ENCODE measurements at places on chromosomes 1 and 21.
A peak's percentile ranks its signal among the peaks of the same experiment; 100 is the strongest.

DNA sequence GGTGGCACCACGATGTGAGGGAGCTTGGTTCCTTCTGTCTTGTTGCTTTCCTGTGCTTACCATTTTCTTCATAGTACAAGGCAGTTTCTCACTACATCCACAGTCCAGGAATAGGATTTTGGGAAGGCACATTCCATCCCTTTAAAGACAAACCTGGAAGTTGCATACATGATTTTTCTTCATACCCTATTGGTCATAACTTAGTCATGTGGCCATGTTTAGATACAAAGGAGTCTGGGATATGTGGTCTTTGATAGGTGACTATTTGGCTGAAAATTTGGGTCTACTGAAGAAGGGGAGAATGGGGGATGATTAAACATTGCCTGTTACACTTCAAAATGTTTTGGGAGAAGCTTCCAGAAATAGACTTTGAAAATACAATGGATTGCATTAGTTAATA is 7.0 kb downstream of the DYRK1A start:
- no peak for DNase-seq

DNA sequence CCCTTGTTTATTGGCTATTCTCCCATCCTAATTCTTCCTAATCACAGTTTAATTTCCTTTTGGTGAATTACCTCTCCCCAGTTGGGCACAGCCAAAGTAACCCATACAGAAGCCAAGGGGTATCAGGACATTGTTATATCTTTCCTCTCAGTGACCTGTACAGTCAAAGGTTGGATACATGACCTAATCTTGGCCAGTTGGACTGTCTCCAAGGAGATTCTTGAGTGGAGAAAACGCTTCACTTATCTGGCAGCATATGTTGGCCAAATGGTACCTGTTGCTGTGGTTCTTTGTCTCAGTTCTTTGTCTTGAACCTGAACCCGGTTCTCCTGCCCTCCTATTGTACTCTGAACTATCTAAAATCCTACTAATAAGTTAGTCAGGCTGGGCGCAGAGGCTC is 15.3 kb upstream of the TBCE start:
- DNase-seq: no peak

- DNase-seq: no peak
These were observed 55.3 kb downstream of the C8B start for GRCh38 chr1:56910441-56910985.

- peak; percentile 38 for DNase-seq
These were observed 17.7 kb downstream of the PTPRC start for GRCh38 chr1:198656500-198656932.

DNA sequence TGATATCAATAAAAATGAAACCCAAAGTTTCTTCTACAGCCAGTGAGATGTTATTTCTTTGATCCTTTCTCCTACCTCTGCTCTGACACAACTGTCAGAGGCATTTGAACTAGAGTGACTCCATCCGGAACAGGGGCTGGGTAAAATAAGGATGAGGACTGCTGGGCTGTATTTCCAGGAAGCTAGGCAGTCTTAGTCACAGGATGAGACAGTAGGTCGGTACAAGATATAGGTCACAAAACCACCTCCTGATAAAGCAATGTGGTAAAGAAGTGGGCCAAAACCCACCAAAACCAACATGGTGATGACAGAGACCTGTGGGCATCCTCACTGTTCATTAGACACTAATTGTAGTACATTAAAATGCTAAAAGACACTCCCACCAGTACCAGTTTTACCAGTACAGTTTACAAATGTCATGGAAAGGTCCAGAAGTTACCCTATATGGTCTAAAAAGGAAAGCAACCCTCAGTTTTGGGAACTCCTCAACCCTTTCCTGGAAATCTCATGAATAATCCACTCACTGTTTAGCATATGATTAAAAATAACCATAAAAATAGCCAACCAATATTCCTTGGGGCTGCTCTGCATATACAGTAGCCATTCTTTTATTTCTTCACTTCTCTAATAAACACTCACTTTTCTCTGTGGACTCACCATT is 96.7 kb downstream of the GABPA start:
- DNase-seq: no peak

DNA sequence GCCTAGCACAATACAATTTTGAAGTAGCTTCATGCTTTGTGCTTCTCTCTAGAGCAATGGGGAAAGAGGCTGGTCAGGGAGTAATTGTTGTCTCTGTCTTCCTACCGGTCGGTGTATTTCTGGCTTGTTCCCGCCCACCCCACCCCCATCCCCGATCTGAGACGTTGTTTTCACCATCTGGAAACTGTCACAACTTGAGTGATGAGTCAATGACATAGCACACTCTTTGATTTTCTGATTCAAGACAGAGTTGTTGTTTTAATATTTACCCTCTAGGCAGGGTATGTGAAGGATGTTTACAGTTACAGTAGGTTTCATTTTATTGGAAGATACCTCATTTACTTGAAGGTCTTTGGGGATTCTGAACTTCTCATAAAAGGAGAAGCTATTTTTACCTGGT is 7.0 kb downstream of the IL12RB2 start:
- no peak for DNase-seq

DNA sequence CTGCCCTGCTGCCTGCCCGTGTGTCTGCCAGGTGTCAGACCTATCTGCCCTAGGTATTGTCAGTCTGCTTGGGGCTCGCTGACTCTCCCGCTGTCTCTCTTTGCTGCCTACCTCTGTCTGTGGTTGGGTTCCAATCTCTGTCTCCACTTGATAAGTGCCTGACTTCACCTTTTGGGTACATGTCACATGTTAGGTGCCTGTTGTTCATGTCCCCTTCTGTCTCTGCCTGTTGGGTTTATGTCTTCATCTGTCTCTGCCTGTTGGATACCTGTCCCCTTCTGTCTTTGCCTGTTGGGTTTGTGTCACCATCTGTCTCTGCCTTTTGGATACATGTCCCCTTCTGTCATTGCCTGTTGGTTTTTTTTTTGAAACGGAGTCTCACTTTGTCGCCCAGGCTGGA is 14.6 kb downstream of the RPS6KA1 start:
- no peak for DNase-seq

Data from stimulated activated CD4-positive, alpha-beta T cell treated with anti-CD3 and anti-CD28 coated beads, Interleukin-1b, Interleukin-23, amount 100 ng/mL, for 4 hours (primary cell).